ENCODE measurements at places on chromosomes 2 and 18.

- no peak for DNase-seq
Measured at GRCh38 chr18:21760321-21760720, 19.7 kb downstream of the MIB1 start.

GRCh38 chr2:217279556-217279955, 419.7 kb upstream of the TNP1 start:
- DNase-seq = no peak

GRCh38 chr2:238855299-238855698, 7.4 kb downstream of the TWIST2 start:
- no peak for DNase-seq

DNA sequence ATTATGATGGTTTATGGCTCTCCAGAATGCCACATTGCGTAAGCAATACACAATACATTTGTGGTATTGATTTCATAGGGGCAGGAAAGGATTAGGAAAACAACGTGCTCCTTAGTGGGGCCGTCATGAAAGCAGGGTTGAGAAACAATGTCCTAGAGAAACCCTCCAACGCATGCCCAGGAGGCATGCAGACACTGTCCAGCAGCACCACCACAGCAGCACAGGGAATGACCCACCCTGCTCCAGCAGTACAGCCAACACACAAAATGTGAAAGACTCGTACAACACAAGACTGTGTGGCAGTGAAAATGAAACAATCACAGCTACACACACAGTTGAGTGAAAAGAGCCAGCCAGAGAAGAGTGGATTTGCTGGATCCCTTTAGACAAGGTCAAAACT, 66.3 kb downstream of the FAM168B start:
- no peak for DNase-seq

- DNase-seq = no peak
Measured at GRCh38 chr2:50615291-50615690, 416.6 kb downstream of the NRXN1 start.

GRCh38 chr2:149767516-149767974, 180.0 kb upstream of the MMADHC start:
- no peak for DNase-seq

DNA sequence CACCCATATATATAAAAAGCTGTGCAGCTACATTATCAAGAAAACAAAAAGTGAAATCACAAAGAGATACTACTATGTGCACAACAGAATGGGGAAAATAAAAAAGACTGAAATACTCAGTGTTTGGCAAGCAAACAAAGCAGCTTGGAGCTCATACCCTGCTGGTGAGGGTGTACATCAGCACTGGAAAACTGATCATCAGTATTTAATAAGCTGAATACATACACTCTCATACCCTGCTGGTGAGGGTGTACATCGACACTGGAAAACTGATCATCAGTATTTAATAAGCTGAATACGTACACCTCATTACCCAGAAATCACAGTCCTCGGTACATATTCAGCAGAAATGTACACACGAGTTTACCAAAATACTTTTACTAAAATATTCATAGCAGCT, 220.8 kb downstream of the SPP2 start:
- DNase-seq = no peak

DNA sequence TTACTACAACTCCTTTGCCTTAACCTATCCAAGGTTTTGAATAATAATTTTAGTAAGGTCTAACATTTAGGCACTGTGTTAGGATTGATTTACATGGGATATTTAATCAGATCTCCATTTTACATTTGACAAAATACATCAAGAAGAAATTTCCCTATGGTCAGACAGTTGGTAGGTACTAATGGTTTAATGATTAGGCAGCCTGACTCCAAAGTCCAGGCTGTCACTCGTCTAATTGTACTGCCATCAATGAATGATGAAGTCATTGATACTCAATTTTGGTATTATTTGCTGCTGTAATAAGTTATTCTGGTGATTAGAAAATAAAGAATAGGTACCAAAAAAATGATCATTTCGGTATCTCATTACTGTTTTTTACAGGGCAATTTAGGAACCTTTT, 14.1 kb downstream of the BBS5 start:
- DNase-seq = no peak

GRCh38 chr2:162013514-162014475, 60.2 kb downstream of the DPP4 start:
- peak; percentile 14 for DNase-seq

DNA sequence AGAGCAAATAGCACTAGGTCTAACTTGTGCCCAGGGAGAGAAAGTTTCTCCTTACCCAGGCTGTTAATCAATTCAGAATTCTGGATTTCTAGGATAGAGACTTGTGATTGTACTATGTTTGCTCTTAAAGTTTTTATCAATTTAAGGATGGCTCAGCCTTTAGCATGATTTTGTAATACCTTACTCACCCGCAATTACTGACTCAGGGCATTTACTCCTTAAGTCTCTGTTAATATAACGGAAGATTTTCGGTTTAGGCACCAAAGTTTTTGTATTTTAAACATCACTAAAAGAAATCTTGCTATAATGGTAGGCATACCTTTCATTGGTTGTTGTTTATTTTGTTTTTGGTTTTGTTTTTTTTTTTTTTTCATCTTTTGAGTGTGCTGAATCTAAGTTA, 358.2 kb downstream of the RBM43 start:
- no peak for DNase-seq

GRCh38 chr2:177908824-177909223, 163.8 kb downstream of the PDE11A start:
- no peak for DNase-seq

DNA sequence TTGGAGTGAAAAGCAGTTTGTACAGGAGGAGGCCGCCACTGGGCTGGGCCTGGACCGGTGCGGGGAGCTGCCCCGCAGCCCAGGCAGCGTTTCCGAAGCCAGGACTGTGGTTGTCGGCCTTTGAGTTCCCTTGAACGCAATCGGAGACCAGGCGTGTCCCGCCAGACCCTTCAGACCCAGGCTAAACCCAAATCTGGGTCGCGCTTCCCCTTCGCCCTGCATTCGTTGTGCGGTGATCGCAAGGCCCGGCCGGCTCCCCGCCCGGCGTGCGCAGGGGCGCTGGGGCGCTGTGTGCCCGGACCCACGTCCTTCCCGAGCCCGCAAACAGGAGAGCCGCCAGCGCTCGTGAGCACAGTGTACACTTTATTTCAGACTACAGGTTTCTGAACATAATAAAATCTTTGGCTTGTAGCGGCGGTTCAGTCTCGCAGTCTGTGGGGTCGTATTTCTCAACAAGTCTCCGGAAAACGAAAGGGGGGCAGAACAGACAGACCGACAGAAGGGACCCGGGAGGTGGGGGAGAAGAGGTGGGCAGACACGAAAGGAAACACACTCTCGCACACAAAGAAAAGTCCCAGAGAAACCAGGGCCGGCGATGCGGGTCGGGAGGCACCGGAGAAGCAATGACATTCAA, 5.5 kb downstream of the EN1 start:
- no peak for DNase-seq

GRCh38 chr2:230879271-230879882, 14.6 kb downstream of the ITM2C start:
- DNase-seq = no peak

DNA sequence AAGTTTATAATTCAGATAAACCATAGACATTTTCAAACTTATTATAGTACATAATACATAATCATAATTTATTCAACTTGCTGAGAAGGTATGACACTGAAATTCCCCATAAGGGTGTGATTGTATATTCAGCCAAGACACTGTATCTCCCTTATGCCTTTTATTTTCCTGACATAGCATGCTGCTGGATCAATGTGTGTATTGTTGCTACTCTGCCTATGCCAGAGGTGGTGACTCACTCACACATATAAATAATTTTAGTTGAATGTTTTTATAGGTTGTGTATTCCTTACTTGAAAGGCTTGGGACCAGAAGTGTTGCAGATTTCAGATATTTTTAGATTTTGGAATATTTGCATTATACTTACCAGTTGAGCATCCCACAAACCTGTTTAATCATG, 86.8 kb downstream of the VRK2 start:
- DNase-seq = no peak

DNA sequence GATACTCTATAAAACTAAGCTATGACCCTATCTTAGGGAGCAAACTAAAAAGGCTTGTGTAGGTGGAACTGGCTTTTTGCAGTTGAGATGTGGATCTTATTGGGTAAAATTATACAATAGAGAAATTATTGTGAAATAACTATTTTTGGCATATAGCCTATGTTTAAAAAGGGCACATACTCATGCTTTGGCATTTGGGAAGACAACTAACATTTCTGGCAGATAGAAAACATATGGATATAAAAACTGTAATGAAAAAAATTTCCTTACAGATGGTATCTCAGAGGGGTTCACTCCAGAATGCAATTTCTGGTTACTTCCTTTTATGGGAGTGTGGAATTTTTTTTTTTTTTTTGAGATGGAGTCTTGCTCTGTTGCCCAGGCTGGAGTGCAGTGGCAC, 120.1 kb upstream of the CCDC195 start:
- no peak for DNase-seq

DNA sequence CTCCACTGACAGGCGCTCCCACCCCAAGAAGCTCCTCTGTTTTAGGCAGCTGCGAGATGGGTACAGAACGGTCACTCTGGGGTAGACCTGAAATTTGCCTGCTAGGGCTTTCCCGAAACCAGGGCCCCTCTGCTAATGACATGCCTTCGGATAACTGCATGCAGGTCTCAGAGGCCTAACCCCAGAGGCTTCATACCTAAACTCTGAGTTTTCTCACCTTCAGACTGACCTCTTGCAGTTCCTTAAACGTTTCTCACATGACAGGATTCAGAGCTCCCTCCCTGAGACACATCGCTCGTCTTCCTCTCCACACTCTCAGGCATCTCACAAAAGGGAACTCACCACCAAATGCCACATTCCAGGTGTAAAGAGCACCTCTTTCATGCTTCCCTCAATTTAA, 11.3 kb upstream of the KLHL29 start:
- DNase-seq = no peak

DNA sequence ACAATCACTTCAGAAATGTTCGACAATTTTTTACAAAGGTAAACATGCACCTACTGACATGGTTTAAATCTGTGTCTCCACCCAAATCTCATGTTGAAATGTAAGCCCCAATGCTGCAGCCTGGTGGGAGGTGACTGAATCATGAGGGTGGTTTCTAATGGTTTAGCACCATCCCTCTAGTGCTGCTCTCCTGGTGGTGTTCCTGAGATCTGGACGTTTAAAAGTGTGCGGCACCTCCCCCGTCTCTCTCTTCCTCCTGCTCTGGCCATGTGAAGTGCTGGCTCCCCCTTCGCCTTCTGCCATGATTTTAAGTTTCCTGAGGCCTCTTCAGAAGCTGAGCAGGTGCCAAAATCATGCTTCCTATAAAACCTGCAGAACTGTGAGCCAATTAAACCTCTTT, 28.3 kb downstream of the MAP3K2 start:
- no peak for DNase-seq

Measured in Kasumi-1 (cell line).